ENCODE measurements at places on chromosomes 5 and 9.

DNA sequence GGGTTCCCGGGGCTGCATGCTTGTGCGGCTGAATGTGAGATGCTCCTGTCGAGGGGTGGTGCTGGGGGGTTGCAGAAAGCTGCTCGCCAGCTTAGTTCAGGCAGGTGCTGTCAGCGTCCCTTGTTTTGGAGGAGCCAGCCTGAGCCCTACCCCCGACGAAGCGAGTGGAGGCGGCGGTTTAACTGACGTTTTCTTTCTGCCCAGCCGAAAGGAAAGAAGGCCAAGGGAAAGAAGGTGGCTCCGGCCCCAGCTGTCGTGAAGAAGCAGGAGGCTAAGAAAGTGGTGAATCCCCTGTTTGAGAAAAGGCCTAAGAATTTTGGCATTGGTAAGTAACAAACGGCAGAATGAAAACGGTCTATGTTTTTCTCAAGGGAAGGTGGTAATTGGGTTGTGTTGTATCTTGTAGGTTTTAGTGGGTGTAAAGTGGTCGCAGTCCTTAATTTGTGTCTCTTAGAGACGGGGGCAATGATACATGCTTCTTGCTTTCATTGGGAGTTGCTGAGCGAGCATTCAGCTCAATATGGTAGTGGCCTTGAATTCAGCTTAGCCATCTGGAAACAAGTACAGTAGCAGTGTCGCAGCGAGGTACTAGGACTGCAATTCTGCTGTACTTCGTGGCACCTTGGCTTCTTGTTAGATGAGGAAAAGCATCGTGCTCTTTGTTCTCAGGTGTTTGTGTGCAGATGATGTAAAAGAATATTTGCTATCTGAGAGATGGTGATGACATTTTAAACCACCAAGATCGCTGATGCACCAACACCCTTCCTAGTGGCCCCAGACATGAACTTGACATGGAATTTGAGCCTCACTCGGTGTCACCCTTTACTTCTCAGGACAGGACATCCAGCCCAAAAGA is 928 bp downstream of the RPL7A start:
- DNase-seq = no peak

- DNase-seq = no peak
Measured at GRCh38 chr9:32292611-32293010, 91.8 kb upstream of the ACO1 start.

- DNase-seq = no peak
Measured at GRCh38 chr9:105048331-105048730, 120.4 kb upstream of the ABCA1 start.

DNA sequence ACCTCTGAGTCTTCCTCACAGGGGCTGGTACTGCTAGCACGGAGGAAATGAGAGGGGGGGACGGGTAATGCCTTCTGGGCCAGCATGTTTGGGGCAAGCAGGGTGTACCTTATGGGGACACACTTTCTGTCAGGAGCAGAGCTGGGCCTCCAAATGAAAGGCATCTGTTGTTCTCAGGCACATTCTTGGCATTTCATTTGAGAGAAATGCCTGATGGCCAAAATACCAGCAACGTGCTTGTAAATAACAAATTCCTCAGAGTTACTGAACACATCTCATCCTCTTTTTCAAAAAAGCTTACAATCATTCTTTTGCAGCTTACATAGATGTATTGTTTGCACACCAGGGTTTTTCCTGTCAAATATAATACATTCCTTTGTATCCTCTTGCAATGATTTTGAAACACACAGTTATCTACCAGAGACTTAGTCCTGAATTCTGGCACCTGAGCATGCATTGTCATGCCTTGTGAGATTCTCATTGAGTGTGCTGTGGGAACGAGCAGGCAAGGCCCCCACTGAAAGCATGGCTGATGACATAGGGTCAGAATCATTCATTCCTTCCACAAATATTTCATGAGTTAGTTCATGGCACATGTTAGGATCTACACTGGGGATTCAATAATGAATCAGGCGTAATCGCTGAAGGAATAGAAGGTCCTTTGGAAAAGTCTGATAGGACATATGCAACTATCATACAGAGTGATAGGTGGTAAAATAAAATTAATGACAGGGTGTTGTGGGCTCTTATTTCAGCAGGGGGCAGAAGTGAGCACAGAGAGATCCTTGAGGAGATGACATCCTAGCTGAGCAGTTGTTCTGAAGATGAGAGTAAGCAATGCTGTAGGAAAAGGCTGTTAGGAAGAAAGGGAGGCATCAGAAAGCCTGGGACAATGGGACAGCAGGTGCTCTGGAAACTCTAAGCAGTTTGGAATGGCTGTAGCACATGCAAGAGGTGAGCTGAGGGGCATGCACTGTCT is 260.9 kb upstream of the TUT7 start:
- peak; percentile 17 for DNase-seq

- no peak for DNase-seq
Measured at GRCh38 chr5:14995229-14995628, 123.7 kb upstream of the ANKH start.

DNA sequence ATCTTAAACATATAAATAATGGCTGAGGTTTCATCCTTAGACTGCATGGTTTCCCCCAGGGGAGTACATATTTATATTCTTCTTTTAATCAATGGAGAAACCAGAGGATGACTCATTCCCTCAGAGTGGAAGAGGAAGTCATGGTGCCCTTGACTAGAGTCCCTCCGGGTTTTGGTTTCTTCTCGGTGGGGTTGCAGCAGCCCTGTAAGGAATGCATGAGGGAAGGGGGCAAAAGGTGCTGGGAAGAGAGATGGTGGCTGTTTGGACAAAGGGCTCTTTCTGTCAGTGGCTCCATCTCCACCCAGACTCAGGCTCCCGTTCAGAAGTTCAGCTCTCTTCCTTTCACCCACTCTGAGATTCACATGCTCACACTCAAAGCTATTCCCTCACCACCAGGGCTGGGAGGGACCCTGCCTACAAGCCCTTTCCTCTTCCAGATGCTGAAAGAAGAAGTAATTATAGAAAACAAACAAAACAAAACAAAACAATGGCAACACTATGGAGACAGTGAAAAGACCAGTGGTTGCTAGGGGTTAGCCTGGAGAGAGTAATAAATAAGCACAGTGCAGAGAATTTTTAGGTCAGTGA is 129.8 kb upstream of the IL12B start:
- no peak for DNase-seq

DNA sequence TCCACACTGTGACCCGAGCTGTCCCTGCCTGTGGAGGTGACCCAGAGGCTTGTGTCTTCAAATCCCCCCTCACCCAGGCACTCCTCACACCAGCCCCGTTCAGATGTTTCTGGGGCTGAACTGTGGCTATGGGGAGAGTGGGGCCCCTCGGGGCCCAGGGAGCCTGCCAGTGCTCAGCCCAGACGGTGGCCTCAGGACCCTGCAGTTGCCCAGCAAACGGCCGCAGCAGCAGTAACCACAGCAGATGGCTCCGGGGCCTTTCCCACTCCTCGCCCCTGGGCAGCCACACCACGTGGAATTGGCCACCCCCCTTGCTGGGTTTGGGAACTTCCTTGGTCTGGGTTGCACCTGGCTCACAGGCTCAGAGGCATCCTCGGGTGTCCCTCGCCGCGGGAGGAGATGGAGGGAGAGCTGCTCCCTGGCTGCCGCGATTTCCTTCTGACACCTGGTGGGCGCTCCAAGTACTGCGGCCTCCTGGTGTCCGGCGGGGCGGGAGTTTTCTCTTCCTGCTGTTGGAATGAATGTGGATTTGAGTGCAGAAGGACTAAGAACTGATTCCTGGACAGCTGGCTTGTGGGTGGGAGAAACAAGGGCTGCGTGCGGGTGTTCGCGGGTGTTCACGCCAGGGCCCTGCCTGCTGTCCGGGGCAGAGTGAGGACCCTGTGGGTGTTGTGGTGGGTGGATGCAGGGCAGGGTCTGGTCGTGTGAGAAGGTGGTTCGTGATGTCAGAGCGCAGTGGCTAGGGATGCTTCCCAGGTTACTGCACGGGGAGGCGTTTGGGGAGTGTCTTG is 97.5 kb downstream of the COL5A1 start:
- peak; percentile 70 for DNase-seq

DNA sequence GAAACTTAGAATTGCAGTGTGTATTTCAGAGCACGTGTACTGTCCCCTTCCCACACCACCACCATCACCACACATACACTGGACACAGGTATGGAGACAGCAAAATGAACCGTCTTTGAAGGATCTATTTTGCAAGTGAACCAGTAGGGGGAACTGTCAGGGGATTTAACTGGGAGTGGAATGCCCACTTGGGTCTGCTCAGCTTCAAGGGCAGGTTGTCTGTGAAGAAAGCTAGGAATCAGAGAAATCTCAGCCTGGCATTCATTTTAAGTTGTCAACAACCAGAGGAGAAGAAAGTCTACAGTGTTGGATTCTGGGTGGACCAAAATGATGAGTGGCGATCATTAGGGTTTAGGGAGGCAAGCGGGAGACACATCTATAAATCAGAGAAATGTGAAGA is 147.0 kb downstream of the DCP2 start:
- no peak for DNase-seq

- DNase-seq = peak; percentile 43
Measured at GRCh38 chr9:84667571-84668195, 1.8 kb upstream of the NTRK2 start.

GRCh38 chr5:167671176-167671575 is 620.3 kb upstream of the WWC1 start:
- no peak for DNase-seq

DNA sequence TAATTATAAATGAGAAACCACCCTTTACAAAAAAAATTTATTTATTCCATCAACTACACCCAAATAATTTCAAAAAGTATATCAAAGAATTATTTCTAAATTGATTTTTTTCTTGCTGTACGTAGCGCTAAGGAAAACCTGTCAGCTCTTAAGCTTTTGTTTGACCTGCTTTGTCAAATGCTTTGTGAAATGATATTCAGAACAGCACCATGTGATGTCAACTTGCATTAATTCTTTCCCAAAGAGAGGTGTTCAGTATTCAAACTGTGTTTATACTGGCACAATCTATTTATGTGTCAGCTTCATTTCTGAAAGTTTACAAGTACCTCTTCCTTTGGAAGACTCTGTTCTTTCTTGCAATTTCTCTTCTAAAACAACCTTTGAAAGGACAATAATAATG is 12.0 kb upstream of the ARSB start:
- no peak for DNase-seq

- DNase-seq = no peak
Measured at GRCh38 chr9:108443741-108444140, 412.0 kb downstream of the ACTL7B start.

GRCh38 chr9:126626127-126626925 is 12.6 kb downstream of the LMX1B start:
- no peak for DNase-seq

DNA sequence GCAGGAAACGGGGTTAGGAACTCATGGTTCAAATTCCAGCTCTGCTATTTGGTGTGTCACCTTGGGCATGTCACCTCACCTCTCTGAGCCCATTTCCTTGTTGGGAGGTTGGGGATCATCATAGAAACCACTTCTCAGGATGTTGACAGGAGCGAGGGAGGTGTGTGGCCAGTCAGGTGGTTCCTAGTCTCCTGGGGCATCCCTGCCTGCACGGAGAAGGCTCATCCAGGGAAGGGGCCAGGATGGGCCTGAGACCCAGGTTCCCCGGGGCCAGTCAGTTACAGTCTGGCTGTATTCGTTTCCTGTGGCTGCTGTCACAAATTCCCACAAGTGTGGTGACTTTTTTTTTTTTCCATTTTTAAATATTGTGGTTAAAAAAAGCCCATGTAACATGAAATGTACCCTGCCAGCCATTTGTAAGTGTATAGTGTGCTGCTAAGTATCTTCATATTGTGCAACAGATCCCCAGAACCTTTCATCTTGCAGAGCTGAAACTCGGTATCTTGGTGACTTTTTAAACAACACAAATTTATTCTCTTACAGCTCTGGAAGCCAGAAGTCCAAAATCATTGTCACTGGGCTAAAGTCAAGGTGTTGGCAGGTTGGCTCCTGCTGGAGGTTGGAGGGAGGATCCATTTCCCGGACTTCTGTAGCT is 78.7 kb upstream of the UNC5A start:
- no peak for DNase-seq

GRCh38 chr5:139194486-139194885 is 3.7 kb downstream of the SIL1 start:
- no peak for DNase-seq

DNA sequence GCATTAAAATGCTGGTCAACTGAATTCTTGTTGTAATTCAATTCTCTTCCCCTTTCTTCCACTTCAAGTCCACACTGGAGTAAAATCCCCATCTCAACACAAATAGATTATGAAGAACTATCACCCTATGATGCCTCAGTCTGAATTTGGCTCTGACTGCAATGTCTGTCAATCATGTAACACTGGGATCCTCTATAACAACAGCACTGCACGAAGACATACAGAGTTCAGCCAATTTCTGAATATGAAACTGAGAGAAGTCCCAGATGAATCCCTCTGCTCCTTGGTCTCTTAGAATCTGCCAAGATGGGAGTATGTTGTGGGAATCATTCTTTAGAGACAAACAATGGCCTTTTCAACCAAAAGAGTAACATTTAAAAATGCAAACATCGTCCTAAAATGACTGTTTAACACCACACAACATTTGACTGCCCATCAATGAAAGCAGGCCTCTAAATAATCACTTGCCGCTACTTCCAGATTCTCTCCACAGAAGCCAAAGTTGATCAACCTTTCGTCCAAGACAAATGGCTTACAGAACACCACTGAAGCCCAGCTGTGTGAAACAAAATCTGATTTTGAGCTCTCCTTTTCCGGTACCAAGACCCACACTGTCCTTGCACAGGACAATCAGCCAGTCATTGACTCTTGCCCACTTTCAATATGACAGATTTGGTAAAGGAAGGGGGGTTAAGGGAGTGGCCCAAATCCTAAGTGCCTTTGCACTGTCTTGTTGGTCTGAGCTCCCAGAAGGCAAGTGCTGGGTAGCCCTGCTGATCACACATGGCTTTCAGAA is 258.0 kb downstream of the EBF1 start:
- no peak for DNase-seq

DNA sequence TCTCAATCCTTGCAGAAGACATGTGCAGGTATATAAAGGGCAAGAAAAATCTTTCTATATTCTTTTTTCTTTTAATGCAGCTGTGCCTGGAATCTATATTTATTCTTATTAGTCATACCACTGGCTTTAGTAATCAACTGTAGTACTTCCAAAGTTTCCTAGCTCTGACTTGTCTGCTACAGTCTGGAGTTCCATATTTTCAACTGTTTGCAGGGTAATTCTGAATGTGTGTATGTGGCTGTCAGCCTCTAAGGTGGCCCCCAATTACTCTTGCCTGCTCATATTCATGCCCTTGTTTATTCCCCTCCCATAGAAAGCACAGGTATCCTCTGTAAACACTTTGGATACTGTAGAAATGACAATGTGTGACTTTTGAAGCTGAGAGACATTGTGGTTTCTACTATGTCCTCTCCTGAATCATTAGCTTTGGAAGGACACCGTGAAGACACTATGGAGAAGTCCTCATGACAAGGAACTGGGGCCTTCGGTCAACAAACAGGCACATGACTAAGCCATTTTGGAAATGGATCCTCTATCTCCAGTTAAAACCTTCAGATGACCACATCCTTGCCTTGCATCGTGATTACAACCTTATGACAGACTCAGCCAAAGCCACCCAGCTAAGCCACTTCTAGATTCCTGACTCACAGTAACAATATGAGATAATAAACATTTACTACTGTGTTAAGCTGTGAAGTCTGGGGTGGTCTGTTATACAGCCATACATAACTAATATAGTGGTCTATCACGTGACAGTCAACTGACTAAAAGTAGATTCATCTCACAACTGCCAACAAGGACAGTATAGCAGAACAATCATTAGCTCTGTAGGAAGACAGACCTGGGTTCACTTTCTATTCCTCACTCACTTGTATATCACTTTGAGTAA is 49.5 kb upstream of the SUSD1 start:
- no peak for DNase-seq

All from GM13976 (cell line).